ENCODE measurements at places on chromosomes 7 and 10.

DNA sequence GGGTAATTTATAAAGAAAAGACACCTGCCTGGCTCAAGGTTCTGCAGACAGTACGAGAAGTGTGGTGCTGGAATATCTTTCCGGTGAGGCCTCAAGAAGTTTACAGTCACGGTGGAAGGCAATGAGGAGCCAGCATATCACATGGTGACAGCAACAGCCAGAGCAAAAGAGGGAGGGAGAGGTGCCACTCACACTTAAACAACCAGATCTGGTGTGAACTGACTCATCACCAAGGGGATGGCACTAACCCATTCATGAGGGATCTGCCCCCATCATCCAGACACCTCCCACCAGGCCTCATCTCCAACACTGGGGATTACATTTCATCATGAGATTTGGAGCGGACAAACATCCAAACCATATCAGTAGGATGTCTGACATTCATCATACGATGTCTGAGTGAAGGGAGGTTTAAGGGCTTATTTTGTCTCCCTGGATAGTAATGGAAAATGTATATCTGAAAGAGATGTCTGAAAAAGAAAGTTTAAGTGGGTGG is 23.5 kb upstream of the KBTBD2 start:
- no peak for DNase-seq

DNA sequence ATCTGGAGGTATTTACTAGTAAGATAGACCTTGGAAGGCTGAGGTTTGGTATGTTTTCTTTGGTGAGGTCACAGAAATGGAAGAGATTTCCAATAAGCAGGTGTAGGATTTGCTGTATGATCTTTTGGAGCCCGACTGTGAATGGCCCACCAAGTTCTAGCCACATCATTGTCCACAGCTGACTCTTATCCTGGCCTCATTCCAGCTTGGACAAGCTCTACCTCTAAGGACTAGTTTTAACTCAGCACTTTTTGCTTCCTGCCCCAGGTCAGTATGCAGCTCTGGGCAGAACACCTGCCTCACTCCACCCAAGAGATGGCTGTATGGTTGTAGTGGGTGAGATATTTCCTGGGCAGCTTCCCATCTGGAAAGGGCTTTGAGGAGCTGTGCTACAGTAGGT is 6.1 kb upstream of the CPA4 start:
- no peak for DNase-seq

- no peak for DNase-seq
These were observed 52.2 kb downstream of the ASB13 start for GRCh38 chr10:5614155-5614721.

GRCh38 chr10:89659143-89660131 is 14.4 kb upstream of the PANK1 start:
- no peak for DNase-seq

GRCh38 chr10:46558122-46558391 is 1.6 kb upstream of the GPRIN2 start:
- DNase-seq = no peak

DNA sequence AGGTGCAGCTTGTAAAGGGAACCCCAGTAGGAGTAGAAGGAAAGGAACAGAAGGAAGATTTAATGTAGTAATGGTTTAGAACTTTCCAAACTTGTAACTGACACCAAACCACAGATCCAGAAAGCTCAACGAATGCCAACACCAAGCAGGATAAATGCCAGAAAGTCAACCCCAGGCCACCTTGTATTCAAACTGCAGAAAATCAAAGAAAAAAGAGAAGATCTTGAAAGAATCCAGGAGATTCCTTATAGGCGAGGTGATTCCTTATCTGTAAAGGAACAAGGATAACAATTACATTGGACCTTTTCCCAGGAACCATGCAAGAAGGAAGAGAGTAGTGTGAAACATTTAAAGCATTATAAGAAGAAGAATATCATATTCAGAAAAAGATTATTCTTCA is 93.6 kb downstream of the NKX6-2 start:
- no peak for DNase-seq

GRCh38 chr7:128385988-128386925 is 23.5 kb downstream of the IMPDH1 start:
- no peak for DNase-seq

- no peak for DNase-seq
These were observed 560.0 kb upstream of the NRG3 start for GRCh38 chr10:81315026-81315425.

DNA sequence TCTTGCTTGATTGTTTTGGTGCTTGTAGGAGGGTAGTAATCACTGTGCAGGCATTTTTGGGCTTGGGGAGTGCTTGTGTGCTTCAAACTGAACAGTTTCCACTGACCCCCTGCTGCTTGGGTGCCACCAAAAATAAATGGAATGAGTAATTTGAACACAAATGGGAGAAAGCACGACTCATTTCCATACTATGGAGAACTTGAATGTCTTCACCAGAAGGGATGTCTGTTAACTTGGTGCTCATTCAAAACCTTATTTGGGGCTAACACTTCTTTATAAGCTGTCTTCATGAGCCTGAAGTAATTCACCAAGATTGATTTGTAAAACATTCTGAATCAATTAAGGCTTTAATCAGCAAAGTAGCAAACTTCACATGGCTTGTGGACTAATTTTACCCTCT is 560.3 kb downstream of the SDK1 start:
- DNase-seq = no peak

DNA sequence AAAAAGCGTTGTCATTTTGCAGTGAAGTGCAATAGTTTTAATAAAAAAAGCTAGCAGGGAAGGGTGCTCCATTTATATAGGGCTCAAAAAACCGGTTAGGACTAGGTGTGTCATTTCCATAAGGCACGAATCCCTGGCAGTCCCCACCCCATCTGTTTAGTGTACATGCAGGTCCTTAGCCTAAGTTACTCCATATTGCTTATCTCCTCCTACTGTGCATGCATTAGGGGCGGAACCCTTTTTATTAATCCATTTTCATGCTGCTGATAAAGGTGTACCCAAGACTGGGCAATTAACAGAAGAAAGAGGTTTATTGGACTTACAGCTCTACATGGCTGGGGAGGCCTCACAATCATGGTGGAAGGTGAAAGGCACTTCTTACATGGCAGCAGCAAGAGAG is 301.4 kb downstream of the ABCA13 start:
- no peak for DNase-seq
